ENCODE measurements at places on chromosomes 6 and 20.

- no peak for DNase-seq
Observed at GRCh38 chr6:36786055-36786675, 53.1 kb downstream of the CPNE5 start.

GRCh38 chr6:169292338-169293124 is 38.9 kb upstream of the THBS2 start:
- DNase-seq, result no peak

- DNase-seq, result no peak
Observed at GRCh38 chr6:157634546-157634945, 188.5 kb upstream of the SNX9 start.

DNA sequence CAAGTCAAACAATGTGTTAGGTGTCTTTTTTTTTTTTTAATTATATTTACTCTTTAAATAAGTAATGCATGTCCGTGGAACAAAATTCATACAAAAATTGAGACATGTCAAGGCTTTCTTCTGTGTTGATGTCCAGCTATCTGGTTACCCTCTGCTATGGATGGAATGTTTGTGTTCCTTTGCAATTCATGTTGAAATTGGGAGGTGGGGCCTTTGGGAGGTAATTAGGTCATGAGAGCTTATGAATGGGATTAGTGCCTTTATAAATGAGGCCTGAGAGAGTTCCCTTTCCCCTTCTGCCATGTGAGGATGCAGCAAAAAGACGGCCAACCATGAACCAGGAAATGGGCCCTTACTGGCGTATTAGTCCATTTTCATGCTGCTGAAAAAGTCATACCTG is 83.1 kb upstream of the KCNG1 start:
- DNase-seq, result no peak

DNA sequence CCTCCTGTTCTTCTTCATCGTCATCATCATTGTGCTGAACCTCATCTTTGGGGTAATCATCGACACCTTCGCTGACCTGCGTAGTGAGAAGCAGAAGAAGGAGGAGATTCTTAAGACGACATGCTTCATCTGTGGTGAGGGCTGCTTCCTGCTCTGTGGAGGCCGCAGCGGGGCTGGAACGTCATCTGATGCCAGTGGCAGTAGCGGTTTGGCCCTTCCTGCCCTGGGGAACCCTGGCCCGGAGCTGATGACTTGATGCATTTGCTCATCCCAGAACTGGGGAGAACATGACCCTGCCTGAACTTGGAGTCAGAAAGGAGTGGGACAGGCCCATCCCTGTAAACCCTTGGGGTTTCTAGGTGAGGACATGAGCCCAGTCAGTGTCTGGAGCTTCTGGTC is 18.7 kb downstream of the UQCC2 start:
- DNase-seq, result no peak

- DNase-seq, result no peak
Observed at GRCh38 chr6:158157064-158157764, 10.8 kb downstream of the SERAC1 start.

DNA sequence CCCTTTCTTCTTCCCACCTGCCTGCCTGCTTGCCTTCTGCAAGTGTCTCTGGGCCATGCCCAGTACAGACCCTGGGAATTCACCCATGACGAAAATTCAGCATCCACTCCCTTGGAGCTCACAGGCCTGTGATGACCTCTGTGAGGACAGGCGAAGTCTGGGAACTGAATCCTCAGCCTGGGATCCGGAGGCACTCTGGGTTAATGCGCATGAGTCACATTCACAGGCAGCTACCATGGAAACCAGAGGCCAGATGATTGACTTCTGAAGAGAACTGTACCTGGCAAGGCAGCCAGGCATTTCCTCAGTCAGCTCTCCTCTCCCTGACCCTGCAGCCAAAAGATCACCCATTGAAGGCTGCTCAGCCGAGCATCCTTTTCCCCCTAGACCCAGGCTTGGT is 41.0 kb downstream of the SLC9A8 start:
- no peak for DNase-seq

DNA sequence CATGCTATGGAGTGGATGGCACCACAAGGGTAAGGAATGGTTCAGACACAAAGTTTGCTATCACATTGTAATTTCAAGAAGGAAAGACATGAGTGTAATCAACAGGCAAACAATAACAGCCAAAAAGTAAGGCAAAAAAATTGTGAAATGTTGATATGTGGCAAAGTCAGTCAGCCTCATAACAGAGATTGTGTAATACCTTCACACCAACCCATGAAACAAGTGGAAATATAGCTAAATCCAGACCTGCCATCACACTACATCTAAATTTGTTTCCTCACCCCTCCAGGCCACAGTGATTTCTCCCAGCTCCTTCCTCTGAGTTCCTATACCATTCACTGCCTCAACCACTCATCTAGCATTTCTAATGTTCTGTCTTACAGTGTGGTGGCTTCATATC is 37.3 kb downstream of the SIM1 start:
- DNase-seq, result no peak

GRCh38 chr6:139240161-139241010 is 51.4 kb downstream of the TXLNB start:
- DNase-seq, result no peak

Measured in HuH-7 (cell line).